CD4-positive, alpha-beta T cell treated with Interleukin-21 for 1 hour (primary cell): ENCODE measurements at places on chromosomes 12 and 14.

DNA sequence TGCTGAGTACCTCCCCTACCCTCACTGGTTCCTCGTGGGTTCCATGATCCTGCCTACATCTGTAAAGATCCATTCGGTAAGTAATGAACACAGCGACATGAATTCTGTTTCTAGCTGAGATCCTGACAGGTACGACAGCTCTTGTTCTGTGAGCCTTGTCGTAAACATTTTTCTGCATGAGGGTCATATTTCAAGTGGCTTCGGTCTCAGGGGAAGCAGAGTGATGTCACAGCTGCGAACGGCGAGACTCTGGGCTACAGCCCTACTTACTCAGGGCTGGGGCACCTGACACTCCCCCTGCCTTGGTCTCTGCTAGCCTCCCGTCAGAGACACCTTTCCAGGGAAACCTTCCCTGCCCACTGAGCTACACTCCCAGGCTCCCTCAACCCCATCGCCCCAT is 85.8 kb downstream of the RBM19 start:
- no peak for DNase-seq

DNA sequence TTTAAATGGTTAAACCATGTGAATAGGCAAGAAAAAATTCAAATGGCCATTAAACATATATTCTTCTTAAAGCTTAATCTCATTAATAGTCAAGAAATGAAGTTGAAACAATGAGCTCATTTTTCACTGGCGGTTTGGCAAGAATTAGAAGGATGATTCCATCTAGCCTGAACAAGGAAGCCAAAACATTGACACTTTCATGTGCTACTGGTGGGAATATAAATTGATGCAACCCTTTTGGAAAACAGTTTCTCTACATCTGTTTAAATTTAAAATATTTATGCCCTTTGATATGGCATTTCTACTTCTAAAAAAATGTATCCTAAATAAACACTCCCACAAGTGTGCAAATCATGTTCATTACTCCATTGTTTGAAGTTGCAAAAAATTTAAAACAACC is 174.7 kb upstream of the HIF1A start:
- no peak for DNase-seq

GRCh38 chr12:5244513-5244972 is 187.4 kb upstream of the NTF3 start:
- DNase-seq = no peak

DNA sequence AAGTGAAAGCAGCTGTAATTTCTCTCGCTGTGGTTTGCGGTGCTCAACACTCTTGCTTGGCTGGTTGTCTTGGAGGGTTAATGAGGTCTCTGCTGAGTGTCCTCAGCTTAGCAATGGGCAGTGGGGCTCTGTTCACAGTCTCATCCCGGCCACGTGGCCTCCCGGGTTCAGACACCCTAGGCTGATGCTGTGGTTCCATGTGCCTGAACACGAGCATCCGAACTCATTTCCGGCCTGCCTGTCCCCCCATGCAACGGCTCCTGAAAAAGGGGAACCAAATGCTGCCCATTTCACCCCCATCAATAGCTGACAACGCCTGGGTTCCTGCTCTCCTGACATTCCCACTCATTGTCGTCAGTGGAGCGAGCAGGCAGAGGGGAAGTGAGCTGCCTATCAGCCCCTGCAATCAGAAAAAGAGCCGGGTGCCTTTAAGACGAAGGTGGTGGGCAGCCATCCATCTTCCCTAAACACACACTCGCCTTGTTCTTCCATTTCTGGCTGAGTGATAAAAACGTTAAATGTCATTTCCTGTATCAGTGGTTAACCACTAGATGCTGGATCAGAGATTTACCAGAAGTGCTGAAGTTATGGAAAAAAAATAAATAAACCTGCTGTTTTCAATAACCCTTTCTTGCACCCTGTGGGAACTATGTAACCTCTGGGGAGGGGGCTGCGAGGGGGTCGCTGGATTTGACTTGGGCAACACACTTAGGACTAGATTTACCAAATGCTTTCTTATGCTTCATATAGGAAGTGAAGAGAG is 60.3 kb upstream of the BCL2L14 start:
- DNase-seq = peak; percentile 78

GRCh38 chr12:25480145-25480544 is 72.9 kb downstream of the LMNTD1 start:
- no peak for DNase-seq

DNA sequence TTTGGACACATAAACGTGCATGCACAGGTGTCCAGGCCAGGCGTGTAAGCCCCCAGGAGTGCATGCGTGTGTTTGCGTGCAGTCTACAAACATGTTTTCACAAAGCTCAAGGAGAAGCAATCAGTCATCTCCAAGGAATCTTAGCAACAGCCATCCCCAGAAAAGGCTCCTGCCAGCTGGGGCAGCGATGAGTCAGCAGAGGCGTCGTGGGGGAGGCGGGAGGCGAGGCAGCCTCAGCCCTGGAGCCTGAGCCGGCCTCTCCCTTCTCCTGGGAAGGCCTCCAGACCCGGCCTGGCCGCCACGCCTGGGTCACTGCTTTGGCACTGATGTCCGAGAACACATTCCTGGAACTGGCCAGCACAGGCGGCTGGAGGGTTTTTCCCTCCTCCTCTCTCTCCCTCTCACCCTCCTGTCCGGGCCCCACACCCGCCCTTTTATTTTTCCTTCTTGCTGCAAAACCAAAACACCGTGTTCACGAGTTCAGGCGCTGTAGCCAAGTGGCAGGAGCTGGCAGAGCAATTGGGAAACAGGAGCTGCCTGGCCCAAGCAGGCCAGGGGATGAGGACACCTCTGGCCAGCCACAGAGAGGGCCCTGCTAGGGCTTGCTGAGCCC is 92.7 kb downstream of the LRRC74A start:
- DNase-seq = no peak

DNA sequence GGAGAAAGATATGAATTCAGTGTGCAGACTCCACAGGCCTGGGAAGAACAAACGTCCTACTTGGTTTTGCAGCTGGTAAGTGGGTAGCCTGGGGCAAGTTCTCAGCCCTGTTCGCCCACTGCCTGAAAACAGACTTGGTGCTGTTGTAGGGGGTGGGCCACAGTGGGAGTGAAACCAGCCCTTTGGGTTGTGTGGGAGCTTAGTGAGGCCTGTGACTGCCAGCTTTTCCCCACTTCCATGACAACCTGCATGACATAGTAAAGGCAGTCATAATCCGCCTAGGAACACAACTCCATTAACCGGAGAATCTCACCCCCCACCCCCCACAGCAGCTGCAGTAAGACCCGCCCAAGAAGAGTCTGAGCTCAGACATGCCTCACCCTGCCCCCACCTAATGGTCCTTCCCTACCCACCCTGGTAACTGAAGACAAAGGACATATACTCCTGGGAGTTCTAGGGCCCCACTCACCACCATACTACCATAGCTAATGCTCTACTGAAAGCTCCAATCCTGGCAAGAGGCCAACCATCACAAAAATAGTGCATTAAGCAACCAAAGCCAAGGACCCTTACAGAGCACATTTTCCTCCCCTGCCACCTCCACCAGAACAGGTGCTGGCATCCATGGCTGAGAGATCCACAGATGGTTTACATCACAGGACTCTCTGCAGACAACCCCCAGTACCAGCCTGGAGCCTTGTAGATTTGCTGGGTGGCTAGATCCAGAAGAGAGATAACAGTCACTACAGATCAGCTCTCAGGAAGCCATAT is 39.8 kb upstream of the LMNTD1 start:
- no peak for DNase-seq

GRCh38 chr12:3199551-3200031 is 122.4 kb downstream of the TSPAN9 start:
- no peak for DNase-seq

DNA sequence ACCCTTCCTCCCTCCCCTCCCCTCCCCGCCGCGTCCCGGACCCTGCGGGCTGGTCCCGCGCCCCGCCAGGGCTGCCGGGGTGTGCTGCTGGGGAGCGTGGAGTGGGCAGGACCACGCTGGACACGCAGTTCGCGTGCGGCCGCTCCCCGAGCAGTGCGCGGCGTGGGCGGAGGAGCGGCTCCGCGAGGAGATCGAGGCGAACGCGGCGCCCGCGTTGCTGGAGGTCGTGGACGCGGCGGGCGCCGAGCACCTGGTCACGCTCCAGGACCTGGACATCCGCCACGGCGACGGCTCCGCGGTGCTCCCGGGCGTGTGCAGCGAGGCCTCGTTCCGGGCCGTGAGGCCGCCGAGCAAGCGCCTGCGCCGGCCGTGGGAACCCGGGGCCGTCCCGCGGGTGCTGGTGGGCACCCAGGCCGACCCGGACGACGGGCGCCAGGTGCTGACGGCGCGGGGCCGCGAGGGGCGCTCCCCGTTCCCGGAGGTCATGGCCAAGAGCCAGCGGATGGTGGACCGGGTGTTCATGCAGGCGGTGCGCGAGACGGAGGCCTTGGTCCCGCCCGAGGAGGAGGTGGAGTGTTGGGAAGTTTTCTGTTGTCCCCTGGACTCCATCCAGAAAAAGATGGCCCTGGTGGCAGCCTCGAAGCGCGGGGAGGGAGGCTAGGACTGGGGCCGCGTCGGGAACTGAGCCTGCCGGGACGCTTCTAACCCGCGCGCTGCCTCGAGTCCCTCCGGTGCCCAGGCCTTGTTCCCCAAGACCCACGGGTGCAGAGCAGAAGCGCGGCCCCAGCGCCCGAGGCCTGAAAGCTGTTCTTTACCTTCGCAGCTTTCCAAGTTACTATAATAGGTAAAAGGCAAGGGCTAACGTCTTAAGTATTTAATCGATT is 54.7 kb upstream of the EIF5 start:
- no peak for DNase-seq

DNA sequence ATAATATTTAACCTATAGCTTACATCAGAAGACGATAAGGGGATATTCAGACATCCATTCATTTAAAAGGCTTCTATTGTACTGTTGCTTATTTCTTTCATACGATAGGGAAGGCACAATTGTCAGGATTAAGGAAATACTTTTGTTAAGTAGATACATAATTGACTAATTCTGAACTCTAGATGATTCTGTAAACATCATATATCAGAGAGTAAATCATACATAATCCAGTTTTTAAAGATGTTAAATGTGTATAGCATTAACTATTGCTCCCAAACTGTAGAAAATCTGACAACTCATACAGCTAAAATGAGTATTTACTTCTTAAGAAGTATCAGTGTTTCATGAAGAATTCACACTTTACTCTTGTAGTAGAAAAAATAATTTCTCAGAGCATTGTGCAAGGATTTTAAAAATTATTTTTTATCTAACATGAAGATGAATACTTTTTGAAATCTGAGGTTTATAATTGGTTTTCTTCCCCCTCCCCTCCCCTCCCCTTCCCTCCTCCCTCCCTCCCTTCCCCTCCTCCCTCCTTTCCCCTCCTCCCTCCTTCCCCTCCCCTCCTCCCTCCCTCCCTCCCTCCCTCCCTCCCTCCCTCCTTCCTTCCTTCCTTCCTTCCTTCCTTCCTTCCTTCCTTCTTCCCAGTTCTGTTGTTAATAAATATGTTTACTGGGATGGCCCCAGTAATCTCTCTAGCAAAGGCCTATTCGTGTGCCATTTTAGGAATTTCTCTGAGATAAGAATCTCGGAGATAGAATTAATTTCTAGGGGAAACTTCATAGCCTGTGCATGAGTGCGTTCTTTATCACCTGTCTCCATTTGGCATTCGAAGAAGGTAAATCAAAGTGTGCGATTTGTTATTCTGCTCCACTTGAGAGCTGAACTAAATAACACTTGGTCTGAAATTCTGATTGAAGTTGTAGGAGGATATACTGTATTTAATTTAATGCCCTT is 2.3 kb downstream of the NPAS3 start:
- no peak for DNase-seq

DNA sequence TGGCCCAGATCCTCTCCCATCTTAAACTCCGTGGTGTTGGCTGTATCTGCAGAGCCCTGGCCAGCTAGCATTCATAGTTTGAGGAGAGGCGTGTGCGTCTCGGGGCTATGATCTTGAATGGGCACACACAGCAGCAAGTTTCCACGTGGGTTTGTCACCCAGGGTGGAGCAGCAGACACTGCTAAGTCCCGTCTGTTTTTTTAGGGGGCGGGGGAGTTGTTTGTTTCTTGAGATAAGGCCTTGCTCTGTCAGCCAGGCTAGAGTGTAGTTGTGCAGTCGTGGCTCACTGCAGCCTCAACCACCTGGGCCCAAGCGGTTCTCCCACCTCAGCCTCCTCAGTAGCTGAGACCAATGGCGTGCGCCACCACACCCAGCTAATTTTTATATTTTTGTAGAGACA is 20.1 kb upstream of the TEX22 start:
- no peak for DNase-seq

DNA sequence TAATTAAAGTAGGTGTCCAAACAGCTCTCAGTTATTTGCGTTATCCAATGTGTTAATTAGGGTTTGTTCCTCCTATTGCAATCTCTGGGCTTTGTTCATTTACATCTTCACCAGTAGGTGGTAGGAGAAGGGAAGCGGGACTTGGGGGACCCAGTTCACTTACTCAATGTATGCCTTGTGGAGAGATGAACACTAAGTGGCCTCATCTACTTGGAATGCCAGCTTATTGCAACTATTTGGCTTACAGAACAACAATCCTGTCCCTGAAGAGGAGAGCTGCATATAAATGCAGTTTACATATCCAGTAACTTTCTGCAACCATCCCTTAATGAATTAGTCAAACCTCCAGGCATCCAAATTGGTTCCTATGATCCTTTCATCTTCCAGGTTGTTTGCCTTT is 417.1 kb upstream of the CCDC196 start:
- no peak for DNase-seq

GRCh38 chr12:5310151-5310550 is 121.8 kb upstream of the NTF3 start:
- no peak for DNase-seq

- DNase-seq = no peak
These were observed 19.8 kb downstream of the OSBPL8 start for GRCh38 chr12:76539727-76540126.

DNA sequence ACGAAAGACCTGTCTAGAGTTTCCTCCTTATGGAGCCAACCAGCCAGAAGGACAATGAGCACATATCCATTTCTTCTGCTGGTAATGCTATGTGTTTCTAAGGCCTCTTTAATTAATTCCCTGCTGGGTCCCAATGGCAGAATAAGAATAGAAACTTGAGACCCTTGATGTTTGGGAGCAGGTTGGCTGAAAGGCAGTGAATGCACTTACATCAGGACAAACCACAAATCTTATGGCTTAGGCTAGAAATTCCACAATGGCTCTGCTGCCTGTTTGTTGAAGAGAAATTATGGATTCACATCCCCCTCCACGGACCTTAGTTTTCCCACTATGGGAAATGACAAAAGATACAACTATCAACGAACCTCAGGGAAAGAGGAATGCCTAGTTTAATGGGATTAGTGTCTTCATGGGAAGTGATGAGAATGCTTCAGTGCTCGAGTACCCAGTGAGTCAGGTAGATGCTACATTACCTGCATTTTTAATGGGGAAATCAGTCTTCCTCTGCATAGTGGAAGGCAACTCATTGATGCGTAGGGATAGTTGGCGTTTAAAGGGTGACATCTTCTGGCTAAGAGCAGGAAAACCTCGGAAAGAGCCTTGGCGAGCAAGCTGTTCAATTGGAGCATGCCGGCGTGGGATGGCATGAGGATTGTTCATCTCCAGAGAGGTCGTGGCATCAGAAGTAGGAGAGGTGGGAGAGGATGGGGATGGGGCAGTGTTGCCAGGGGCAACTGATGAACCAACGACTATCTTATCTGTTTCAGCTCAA is 46.5 kb downstream of the PAPLN start:
- no peak for DNase-seq
